NCI-H69 (cell line): ENCODE measurements at places on chromosomes 2 and 18.

DNA sequence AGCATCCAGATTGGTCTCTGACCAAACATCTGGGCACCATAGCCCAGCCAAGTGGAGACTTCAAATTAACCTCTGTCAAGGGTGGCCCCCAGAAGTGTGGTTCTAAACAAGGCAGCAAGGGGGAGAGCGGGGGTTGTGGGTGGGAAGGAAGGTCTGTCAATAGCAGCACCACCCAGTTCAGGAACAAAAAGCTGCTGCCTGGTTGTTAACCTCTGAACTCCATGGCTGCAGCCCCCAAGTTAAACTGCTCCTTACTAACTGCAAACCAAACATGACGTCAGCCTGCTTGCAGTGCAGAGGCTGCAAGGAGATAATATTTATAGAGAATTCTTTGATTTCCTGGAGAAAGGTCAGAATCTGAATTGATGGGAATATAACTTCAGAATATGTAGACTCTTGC is 76.5 kb downstream of the ARL4C start:
- peak; percentile 74 for DNase-seq

DNA sequence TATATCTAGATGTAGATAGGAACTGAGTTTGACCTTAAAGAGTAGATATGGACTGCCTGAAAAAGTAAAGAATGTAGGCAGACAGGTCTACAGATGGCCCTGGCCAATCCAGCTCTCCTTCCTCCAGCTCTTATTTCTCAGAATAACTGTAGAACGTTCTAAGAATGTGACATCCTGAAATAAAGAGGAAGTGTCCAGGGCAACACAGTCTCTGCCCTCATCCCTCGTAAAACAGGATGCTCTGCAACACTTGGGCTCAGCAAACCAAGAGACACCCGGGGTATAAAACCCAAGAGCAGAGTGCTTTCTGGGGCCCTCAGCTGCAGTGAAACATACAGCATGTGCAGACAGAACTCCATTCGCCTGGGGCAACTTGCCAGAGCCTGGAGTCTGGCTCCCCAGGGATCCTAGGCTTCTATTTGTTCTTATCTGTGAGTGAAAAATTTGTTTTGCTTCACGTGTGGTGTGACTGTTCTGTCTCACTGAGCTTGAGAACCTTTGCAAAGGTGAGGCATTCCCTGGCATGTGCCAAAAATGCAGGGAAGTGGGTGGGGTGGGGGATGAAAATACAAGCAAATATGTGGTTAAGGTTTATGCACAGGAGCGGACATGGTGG is 401.0 kb downstream of the SETBP1 start:
- DNase-seq = peak; percentile 91

DNA sequence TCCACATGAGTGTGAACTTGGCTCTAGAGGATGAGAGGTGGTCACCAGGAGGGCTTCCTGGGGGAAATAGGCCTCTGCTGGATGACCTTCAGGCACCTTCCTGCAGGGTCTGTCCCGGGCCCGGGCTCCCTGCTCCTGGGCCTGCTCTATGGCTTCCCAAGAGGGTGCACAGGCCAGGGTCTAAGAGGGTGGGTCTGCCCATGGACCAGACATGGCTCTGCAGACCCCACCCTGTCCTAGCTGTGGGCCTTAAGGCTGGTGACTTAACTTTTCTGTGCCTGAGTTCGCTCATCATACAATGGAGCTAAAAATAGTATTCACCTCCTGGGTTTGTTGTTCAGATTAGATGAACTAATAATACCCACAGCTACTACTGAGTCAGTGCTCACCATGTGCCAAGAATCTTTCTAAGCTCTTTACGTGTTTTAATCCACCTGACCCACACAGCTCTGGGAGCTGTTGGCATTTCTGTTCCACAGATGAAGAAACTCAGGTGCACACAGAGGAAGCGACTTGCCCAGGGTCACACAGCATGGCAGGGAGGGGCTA is 14.4 kb downstream of the INHBB start:
- no peak for DNase-seq

GRCh38 chr2:206323486-206323885 is 49.0 kb downstream of the ZDBF2 start:
- DNase-seq = no peak

DNA sequence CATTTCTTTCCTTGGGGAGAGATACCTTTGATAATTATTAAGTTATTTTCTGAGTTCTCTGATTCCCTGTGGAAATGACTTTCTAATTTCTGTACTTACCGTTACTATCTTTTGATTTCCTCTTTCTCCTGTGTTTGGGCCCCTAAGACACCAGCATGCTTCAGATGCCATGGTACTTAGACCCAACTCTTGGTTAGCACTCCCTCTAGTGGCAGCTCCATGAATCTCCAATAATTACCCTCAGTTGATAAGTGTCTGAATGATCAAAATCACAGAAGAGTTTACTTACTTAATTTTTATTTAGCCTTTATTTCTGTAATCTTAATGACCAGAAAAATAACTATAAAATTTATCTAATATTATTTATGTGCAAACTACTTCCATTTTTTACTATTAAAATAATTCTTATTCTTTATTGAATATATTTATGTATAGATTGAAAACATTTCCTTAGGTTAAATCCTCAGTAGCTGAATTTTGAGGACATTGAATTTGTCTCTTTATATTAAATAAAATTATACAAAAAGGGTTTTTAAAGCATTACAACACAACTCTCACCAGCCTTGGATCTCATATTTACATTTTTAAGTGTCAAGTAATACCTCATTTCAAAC is 300.4 kb downstream of the KCNS3 start:
- peak; percentile 52 for DNase-seq

DNA sequence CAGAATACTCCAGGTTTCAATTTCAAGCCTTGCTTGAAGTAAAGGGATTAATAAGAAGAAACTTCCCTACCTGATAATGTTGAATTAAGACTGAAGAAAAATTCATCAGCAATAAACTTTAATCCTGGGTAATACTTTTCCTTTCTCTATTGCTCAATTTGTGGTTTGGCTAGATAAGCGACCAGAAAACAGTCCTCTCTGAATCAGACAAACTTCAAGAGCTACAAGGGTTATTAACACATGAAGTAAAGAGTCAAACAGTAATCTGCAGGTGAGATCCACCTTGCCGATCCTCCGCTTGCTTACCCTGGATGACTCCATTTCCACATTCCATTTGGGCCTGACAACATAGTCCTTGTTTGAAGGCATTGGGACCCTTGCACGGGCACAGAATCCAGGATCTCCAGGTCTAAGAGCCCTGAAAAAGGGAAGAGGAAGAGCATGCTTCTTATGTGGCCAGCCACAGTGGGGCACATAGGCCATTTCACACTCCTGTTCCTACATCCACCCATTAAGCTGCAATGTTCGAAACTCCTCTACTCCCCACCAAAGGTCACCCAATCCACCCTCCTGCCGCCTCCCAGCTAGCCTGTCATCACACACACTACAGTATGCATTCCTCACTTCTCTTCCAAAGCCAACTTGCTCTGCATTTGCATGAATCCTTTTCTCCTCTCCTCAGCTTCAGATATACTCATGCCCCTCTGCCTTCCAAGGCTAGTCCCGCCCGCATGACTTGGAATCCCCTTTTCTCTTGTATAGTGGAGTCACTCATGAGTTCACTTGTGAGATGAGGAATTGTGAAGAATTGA is 39.8 kb downstream of the IWS1 start:
- no peak for DNase-seq

DNA sequence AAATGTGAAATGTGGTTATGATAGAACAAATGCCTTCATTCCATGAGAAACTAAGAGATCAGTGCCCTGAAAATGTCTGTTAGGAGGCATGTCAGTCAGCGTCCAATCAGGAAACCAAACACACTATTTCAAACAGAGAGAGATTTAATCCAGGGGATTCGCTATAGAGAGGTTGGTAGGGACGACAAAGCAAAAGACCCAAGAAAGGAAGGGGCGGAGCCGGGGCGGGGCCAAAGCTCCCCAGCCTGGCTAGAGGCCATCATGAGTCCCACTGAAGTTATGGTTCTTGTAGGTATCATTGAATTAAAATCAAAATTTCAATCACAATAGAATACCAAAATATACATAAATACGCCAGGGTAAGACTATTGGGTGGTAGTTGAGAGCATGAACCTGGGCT is 32.9 kb upstream of the RNF149 start:
- no peak for DNase-seq

- no peak for DNase-seq
Measured at GRCh38 chr18:24243677-24244076, 104.8 kb downstream of the CABYR start.

- DNase-seq = no peak
Measured at GRCh38 chr2:187869195-187869594, 315.0 kb upstream of the TFPI start.

- DNase-seq = no peak
Measured at GRCh38 chr2:66559672-66560071, 124.7 kb downstream of the MEIS1 start.

DNA sequence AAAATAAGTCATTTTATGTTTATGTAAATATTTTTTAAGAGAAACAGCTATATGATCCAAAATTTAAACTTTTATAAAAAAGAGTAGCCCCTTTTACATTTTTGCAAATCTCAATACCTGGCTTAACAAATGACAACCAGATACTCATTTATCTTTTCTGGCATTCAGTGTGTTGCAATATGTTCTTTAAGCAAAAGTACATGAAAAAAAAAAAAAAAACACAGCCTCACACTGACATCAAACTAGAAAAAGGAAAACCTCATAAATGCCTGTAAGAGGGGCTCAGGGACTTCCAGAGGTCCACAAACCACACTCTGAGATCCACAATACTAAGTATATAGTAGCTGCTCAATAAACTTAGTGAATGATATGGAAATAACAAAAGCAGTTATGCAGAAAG is 21.9 kb downstream of the PPP4R3B start:
- no peak for DNase-seq

DNA sequence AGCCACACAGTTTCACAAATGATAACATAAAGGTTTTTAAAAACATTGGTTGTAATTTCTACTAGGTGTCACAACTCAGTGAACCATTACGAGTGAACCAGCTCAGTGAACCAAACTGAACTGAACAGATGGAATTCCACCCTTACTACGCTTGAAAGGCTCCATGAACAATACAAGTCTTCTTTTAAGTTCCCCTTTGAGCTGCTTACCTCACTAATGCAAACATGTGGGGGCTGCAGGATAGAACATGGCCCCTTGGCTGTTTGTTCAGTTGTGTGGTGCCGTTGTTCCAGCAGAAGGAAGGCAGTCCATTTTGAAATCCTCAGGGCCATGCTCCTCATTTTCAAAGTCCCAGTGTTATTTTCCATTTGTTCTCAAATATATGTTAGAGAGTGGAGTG is 30.7 kb upstream of the KLHL14 start:
- peak; percentile 99 for DNase-seq

DNA sequence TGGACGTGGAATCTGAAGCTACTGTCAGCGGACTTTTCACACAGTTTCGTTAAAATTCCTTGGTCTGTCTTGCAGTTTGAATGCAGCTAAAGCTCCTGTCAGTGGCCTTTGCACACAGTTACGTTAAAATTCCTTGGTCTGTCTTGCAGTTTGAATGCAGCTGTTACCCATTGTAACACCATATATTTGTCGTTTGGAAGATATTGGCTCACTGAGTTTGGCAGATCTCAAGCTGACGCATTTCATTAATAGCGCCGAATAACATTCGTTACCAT is 1.0 kb downstream of the LIMS1 start:
- peak; percentile 15 for DNase-seq

DNA sequence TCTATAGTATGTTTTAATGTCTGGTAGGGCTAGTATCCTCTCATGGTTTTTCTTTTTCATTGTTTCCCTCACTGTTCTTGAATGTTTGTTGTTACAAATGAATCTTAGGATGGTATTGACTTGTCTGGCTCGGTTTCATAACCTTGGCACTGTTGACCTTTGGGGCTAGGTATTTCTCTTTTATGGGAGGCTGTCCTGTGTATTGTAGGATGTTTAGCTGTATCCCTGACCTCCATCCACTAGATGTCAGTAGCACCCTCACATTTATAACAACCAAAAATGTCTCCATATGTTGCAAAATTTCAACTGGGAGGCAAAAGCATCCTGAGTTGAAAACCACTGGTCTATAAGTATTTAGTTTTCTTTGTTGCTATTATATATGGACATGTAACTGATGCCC is 7.0 kb upstream of the AOX1 start:
- peak; percentile 5 for DNase-seq

DNA sequence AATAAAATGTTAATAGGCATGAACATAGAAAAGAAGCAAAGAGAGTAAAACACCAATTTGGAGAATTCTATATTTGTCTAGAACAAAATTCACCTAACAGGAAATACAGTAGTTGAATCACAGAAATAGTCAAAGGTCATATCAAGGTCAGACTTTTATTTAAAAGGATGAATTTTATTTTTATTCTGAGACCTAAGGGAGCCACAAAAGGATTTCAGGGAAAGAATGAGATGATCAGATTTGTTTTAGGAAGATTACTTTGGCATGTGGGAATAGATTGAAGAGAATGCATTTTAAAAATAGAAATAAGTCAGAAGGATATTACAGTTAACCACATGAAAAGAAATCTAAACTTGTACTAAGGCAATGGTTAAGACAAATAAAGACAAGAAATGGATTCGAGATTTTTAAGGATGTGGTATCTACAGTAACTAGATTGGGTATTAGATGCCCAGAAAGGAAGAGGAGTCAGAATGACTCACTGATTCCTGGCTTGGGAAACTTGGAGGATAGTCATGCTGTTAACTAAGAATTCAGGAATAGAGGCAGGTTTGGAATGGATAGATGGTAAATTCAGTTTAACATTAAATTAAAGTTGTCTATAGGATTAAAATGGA is 56.0 kb downstream of the METTL4 start:
- DNase-seq = no peak
